ENCODE measurements at places on chromosomes 7 and 10.

- DNase-seq: no peak
Measured at GRCh38 chr7:47408675-47409074, 173.2 kb downstream of the TNS3 start.

DNA sequence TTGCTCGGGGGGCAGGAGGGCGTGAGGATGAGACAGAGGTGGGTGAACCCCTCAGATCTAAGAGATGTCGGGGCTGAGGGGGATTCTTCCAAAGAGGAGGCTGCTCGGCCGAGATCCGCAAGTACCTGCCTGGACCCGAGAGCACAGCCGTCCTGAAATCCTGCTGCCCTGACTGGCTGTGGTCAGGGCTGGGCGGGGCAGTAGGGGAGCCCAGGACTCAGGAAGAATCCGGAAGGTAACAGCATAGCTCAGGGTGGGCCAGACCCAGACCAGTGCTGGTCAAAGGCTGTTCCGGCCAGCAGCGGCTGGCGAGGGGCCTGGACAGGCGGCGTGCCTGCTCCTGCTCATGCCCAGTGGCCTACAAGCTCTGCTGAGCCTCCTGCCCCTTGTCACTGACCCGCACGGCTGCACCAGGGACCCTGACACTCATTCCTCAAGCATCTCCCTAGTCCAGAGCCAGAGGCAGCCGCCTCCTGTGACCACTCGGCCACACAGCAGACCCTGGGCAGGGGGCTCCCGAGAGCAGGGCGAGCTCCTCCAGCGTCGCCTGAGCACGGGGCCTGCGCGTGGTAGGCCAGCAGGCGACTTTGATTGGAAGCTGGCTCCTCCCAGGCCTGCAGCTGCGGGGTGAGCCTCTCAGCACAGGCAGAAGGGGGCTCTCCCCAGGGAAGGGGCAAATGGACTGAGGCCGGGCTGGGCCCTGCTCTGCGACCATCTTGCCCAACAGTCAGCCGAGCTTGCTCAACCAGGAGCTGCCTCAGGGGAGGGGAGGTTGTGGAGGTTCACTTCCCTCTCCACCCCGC is 3.1 kb upstream of the ADAP1 start:
- DNase-seq: peak; percentile 51

GRCh38 chr7:1081336-1081735 is 6.6 kb upstream of the GPER1 start:
- DNase-seq: no peak

DNA sequence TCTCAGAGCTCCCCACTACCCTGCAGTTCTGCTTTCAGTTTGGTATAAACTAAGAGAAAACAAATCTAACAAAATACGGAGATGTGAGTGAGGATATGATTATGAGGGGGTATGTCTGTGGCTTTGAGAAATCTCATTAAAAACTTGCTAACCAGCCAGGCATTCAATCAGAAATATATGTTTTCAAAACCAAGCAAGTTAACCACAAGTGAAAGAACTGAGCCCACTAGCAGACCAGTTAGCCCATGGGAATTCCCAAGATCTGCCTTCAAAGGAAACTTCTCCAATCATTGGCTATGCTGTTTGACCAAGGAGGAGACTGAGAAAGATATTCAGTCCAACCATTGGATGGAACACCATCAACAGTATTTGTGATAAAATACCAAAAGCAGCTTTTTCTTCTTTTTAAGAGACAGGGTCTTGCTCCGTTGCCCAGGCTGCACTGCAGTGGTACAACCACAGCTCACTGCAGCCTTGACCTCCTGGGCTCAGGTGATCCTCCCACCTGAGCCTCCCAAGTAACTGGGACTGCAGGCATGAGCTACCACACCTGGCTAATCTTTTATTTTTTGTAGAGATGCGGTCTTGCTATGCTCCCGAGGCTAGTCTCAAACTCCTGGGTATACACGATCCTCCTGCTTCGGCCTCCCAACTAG is 41.2 kb downstream of the FGFR2 start:
- no peak for DNase-seq

- no peak for DNase-seq
Measured at GRCh38 chr10:71127773-71128172, 84.6 kb upstream of the UNC5B start.

DNA sequence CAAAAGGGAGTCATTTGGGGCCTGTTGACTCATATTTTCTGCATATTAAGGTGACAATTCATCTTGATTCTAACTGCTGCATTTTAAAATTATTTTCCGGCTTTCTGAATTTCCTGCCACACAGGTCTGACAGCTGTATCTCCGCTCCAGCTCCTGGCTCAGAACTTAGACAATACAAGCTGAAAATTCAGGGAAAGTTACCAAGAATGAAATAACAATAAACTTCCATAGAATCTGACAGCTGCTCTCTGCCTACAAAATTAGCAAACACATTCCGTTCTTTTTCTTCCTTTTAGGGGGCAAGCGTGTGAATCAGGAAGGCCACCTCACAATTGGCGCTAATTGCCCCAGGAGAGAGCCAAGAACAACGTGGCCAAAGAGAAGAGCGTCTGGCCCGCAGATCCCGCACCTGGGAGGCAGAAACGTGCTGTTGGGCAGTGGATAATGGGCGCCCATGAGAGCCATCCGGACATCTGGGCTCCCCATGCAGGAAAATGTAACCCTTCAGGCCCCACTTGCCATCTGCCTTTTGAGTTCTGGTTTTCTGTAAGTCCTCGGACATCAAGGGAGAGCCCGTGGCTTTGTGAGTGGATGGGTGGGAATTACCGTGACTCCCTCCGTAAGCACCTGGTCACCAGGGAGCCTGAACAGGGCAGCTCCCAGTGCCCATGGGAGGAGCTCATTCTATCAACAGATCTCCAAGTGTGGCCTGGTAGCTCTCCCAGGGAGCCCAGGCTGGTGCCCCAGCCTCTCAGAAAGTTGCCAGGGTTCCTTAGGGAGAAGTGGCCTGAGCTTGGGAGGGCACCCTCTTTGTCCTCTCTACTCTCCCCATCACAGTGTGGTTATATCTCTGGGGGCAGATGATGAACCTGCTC is 5.0 kb downstream of the CLRN3 start:
- DNase-seq: no peak

DNA sequence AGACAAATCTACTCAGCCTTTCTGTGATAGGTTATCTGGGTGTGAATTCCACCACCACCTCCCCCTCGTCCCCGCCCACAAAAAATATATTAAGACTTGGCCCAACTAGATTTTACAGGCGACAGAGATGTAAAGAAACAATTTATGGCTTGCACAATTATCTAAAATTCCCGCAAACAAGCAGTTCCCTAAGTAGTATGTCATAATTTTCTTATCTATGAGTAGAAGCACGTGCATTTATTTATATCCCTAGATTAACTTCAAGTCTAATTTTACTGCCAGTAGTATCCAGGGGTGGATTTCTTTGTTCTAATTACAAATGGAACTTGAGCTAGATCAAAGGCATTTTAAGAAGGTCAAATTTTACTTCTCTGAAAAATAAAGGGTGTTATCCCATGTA is 1.7 kb downstream of the TSPAN12 start:
- DNase-seq: no peak

- DNase-seq: no peak
Measured at GRCh38 chr10:66483966-66484365, 441.9 kb upstream of the LRRTM3 start.

DNA sequence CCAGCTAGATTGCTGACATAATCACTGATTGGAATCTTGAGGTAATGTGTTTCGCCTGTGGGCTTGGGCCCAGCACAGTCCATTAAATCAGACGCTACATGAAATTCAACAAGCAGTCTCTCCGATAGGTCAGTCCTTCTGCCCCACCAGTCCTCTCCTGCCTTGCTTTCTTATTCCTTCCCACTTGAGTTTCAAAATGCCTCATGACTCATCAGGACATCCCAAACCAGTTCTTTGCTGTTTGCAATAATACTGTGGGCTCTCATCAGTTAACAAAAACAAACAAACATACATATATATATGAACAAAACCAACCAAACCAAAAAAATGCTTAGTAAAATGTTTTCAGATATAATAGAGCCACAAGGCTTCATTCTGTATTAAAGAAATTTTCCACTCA is 599.0 kb downstream of the SORCS1 start:
- DNase-seq: no peak

GRCh38 chr7:93337052-93337451 is 104.9 kb downstream of the VPS50 start:
- DNase-seq: no peak

DNA sequence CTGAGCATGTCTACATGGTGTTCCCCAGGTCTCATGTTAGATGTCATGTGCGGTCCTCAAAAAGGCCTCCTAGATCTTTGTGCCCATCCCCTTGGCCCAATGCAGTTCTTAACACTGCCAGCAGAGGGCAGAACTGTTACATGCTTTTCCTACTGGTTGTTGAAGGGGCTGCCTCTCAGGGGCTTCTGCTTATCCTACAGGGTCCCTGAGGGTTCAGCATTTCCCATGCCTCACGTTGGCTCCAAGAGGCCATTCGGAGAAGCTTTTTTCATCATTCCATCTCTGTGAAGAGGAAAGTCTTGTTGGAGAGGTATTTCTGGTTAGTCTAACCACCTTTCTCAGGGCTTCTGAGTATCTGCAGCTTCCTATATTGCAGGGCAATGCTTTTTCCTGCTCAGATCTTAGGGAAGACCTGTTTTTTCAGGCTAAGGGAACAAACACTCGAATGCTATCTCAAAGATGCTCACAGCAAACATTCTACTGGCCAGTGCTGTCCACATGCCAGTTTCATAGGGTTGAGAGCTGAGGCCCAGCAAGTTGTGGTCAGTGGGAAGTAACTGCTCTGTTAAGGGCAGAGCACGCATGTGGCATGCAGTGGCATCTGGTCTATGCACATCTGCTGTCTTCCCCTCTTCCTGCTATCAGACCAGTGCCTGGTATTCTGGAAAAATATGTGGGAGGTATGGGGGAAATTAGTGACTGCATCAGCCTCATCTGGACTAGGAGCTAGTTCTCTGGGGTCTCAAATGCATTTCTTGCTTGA is 31.5 kb downstream of the MBL2 start:
- DNase-seq: peak; percentile 44

GRCh38 chr7:21544303-21544656 is 1.4 kb downstream of the DNAH11 start:
- no peak for DNase-seq

Data from left cardiac atrium (tissue), 4 donors.